ENCODE measurements at places on chromosomes 12 and 14.
A peak's percentile ranks its signal among the peaks of the same experiment; 100 is the strongest.

DNA sequence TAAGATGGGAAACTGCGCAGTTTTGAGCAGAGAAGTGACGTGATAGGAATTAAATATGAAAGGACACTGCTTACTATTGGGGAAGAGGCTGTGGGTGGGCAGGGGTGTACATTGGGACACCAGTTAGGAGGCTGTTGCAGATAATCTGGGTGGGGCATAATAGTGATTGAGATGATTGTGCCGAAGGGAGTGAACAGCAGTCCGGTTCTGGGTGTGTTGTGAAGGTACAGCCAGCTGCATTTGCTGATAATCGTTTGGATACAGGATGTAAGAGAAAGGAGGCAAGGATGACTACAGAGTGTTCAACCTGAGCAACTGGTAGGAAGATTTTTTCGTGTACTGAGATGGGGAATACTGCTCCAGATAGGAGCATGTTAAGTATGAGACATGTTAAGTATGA, 205.2 kb upstream of the NEDD1 start:
- no peak for DNase-seq

- DNase-seq: no peak
These were observed 29.3 kb upstream of the EMP1 start for GRCh38 chr12:13167226-13167625.

DNA sequence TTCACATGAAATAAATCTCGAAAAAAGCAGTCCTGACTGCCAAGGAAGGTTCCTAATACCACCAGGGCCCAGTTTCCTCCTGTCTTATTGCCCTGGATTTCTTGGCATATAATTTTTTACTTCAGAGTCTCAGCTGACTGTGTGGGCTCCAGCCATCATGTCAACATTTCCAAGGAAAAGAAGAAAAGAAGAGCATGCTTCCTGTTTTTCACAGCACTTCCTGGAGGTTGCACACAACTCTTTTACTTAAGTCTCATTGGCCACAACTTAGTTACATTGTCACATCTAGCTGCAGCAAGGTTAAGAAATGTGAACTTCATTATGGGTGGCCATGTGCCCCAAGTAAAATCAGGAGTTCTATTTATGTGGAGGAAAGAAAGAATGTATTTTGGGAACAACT, 24.3 kb downstream of the DACT1 start:
- no peak for DNase-seq

DNA sequence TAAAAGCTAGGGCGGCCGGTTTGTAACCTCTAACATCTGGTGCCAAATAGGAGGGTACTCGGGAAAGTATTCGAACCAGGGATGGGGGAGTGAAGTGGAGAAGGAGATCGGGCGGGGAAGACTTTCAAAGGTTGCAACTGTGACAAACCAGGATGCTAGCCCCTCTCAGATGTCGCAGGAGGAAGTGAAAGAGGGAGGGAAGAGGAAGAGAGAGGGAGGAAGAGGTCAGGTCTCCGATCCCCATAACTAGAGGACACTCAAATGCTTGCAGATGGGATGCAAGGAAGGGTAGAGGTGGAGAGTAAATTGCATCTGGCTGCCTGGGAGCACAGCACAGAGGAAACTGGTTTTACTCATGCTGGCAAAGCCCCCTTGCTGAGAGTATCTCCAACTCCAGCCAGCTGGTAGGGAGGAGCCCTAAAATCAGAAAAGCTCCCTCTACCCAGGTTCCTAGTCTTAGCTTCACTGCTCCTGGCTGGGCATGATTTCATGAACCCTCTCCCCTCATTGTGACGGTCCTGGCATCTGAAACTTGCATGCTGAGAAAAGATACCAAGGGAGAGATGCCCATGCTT, 696.7 kb upstream of the TBX3 start:
- DNase-seq: no peak

GRCh38 chr12:24846689-24847088, 102.2 kb downstream of the BCAT1 start:
- no peak for DNase-seq

GRCh38 chr12:127565241-127565640, 701.7 kb upstream of the TMEM132C start:
- DNase-seq: no peak

GRCh38 chr12:12056951-12057350, 13.8 kb upstream of the BCL2L14 start:
- DNase-seq: no peak

- DNase-seq: no peak
These were observed 278.1 kb upstream of the LMO3 start for GRCh38 chr12:16884056-16884455.

DNA sequence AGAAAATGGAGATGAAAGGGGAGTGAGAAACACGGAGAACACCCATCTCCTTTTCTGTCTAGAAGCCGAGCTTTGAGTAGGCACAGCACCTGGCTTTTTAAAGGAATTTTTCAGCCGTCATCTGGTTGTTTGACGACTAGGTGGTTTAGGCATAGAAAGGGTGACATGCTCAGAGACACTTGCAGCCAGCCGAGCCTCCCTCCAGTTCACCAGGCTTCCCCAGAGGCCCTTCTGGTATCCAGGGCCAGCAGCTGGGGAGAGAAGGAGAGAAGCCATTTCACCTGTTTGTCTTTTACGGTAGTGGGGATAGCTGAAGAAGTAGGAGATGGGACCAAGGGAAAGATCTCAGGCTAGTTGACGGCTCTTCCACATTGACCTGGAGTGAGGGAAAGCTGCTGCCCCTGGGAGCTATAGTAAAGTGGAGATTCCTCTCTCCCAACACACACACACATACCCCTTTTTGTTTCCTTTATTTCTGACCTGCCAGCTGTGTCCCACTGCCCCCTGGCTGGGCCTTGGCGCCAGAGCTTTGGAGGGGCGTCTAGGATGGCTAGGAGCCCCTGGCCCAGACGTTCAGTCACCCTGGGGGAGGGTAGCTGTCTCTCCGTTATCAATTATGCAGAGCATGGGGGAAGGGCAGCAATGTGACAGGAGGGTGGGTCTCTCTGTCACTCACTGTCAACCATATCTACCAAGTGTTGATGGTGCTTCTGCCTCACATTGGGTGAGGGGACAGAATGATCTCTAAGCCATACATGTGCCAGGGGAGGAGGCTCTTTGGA, 5.5 kb downstream of the MAP3K12 start:
- no peak for DNase-seq

- no peak for DNase-seq
These were observed 51.4 kb downstream of the HMGA2 start for GRCh38 chr12:65875640-65876071.

GRCh38 chr14:31988244-31988643, 88.9 kb upstream of the ARHGAP5 start:
- no peak for DNase-seq

DNA sequence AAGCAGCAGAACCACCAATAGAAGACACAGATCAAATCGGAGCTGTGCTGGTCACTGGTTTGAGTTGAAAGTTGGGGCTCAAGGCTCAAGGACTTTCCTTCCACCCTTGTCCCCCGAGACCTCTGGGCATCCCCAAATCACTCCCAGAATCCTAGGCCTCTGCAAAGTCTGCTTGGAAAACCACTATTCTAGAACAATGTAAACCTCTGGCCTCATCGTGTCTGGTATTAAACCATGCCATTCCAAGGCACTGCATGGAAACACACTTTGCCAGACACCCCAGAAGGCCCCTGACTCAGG, 288.0 kb downstream of the DPF3 start:
- no peak for DNase-seq

GRCh38 chr14:104250175-104250574, 111.8 kb downstream of the KIF26A start:
- DNase-seq: no peak

- peak; percentile 35 for DNase-seq
These were observed 608 bp downstream of the PTGES3 start for GRCh38 chr12:56687223-56688128.

DNA sequence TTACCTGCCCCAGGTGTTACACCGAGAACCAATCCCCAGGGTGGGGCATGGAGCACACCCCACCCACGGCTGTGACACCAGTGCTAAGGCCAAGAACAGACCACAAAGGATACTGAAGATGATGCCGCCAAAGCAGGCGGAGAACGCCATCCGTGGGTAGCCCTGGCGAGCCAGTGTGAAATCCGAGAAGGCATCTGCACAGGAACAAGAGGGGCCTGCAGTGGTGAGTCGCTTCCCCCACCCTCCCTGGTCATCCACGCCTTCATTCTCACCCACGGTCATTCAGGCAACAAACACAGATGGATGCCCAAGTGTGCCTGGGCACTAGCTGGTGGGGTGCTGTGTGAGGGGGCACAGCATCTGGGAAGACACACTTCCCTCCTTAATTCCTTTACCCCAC, 28.5 kb downstream of the SLC8B1 start:
- DNase-seq: no peak

DNA sequence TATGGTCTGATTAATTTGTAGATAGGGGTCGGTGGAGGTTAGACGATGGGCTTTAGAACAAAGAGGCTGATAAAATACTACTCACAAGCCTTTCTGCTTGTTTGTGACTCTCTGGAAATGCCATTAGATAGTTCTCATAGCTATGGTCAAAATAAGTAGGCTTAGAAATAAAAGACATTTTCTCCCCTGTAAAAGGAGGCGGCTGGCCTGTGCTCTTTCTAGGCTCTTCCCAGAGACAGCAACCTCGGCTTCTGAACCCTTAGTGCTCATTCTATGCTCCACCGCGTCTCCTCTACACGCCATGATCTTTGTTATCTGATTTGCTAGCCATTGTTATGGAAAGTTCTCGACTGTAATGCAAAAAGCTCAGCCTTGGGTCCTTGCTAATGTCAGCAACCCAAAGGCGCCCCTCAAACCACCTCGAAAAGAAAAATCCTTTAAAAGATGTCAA, 64.5 kb downstream of the CRADD start:
- DNase-seq: no peak

- DNase-seq: no peak
These were observed 329.6 kb downstream of the TMTC2 start for GRCh38 chr12:83016218-83016835.

DNA sequence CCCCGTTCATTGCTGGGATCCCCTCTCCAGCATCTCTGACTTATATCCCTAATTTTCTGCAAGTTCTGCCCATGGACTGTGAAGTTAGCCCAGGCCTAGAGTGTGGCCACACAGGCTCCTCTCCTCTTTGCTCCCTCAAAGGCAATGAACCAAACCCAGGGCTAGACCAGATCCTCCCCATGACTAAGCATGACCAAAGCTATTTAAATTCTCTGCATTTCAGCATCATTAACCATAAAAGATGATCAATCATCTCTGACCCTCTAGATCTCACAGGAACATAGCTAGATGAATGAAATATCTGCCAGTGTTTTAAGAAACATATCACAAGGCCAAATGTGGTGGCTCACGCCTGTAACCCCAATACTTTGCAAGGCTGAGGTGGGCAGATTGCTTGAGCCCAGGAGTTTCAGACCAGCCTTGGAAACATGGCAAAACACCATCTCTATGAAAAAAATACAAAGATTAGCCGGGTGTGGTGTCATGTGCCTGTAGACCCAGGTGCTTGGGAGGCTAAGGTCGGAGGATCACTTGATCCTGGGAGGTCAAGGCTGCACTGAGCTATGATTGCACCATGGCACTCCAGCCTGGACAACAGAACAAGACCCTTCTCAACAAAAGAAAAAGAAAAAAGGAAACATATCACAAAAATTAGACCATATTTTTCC, 2.2 kb upstream of the KRT3 start:
- DNase-seq: no peak

- DNase-seq: no peak
These were observed 69.8 kb downstream of the EML1 start for GRCh38 chr14:99863059-99863458.

GRCh38 chr14:69152902-69153151, at the start of gene DCAF5:
TSS of gene DCAF5 (minus strand) at chr14:69153119. CDS start at chr14:69152978, 141 bp downstream.
- DNase-seq: no peak

GRCh38 chr12:81150382-81150781, 72.5 kb downstream of the ACSS3 start:
- DNase-seq: no peak

GRCh38 chr14:91119556-91120311, 5.9 kb downstream of the DGLUCY start:
- no peak for DNase-seq

GRCh38 chr12:4809449-4810218, 89.4 kb downstream of the GALNT8 start:
- no peak for DNase-seq

DNA sequence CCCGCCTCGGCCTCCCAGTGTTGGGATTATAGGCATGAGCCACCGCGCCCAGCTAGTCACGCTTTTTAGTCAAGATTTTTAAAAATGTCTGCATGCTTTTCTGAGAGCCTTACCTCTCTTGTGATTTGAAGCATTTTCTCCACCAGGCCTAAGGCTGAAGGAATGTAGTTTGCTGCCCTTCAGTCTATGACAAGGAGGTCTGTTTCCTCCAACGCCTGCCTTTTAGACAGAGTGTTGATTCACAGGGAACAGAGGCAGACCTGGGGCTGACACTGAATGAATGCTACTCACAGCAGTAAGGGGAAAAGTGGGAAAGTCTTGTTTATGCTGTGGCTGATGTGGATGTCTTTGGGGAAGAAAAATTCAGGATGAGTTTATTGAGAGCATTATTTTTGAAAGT, 27.2 kb upstream of the MDM2 start:
- DNase-seq: no peak

GRCh38 chr12:68573406-68573805, 37.3 kb upstream of the RAP1B start:
- no peak for DNase-seq

GRCh38 chr12:32569259-32569658, 109.8 kb upstream of the DNM1L start:
- no peak for DNase-seq

DNA sequence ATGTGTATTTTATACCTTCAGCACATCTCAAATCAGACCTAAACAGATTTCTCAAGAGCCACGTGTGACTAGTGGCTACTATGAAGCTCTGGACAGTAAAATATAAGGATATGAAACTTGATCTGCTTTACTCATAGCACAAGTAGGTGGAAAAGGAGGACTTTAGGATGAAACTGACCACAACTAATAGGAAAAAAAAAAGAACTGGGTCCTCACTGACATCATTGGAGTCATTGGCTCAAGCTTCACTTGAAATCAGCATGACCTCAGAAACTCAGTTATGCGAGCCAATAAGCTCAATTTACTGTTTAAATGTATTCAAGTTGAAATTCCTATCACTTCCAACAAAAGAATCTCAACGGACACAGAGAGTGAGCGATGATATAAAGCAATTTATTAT, 34.1 kb upstream of the CIT start:
- DNase-seq: no peak

DNA sequence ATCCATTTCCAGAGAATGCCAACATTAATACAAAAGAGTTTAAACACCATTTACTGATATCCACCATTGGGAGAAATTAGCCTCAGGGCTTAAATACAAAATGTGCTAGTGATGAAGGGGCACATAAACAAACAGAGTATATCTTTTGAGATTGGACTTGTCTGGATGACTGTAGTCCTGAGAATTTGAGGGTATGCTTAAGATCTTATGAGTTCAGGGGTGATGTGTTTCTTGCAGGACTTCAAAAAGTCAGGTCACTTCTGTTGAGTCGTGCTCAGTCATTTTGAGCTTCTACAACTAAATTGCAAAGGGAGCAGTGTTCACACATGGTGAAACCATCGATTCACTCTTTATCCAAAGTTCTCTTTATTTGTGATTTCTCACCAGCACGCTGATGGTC, 425.7 kb downstream of the ATP23 start:
- no peak for DNase-seq
